Left ventricle myocardium inferior (tissue), 1 donor: ENCODE measurements at places on chromosomes 16 and 17. TPM values are rescaled to one million over a fixed set of nuclear protein-coding genes. Genes with fewer than 3 reads are reported as not detected.

The CDH16 gene
- total RNA-seq = not detected

The SLFN12 gene
- total RNA-seq = 3.7 TPM

DNA sequence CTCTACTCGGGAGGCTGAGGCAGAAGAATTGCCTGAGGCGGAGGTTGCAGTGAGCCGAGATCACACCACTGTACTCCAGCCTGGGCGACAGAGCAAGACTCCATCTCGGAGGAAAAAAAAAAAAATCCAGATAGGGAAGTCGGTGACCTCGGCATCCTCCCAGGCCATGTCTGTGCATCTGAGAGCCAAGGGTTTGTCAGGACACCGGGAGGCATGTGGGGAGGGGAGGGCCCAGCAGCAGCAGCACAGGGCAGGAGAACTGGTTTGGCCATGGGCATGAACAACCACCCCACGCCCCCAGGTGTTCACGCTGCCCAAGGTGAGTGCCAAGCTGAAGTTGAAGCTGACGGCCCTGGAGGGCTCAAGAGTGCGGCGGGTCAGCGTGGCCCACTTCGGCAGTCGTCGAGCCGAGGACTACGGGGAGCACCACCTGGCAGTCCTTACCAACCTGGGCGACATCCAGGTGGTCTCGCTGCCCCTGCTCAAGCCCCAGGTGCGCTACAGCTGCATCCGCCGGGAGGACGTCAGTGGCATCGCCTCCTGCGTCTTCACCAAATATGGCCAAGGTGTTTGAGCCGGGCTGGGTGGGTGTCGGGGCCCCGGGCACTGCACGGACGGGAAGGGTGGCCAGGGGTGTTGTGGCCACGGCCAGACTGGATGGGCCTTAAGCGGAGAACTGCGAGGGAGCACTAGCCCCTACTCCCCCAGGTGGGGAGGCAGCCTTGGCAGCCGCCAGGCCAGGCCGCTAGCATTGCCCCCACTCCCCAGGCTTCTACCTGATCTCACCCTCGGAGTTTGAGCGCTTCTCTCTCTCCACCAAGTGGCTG is 14.7 kb upstream of the MYO15B start:
- H3K27ac ChIP-seq = no peak overlapping the region
- H3K36me3 ChIP-seq = no peaks in the 10 kb centered on the region
- H3K4me3 ChIP-seq = no peak overlapping the region
- DNase-seq = no peak

The CPHXL2 gene
- not detected for total RNA-seq

DNA sequence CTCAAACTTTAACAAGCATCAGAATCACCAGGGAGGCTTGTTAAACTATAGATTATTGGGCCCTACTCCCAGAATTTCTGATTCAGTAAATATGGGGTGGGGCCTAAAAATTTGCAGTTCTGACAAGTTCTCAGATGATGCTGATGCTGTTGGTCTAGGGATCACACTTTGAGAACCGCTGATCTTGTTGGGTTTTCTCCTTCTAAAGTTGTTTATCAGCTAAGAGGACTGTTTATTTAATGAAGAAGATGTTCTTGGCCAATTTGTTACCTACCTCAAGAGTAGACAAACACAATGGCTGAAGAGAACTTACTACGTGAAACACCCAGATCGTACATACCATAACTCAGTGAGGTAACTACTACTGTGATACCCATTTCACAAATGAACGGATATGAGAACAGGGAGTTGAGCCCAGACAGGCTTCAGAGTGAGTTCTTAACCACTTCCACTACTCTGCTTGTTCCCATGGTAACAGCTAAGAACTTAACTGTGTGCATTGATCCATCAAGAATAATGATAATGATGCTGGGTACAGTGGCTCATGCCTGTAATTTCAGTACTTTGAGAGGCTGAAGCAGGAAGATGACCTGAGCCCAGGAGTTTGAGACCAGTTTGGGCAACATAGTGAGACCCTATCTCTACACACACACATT is 85.3 kb upstream of the NSRP1 start:
- no peak overlapping the region for H3K4me3 ChIP-seq
- no peaks in the 10 kb centered on the region for H3K4me1 ChIP-seq
- no peak for DNase-seq
- H3K27ac ChIP-seq = no peak overlapping the region

- H3K36me3 ChIP-seq = peaks cover 16% of the 10 kb centered on the region
- H3K4me3 ChIP-seq = no peak overlapping the region
- peaks cover 43% of the 10 kb centered on the region for H3K4me1 ChIP-seq
These were observed 93.3 kb downstream of the SOCS1 start for GRCh38 chr16:11162586-11163268.

DNA sequence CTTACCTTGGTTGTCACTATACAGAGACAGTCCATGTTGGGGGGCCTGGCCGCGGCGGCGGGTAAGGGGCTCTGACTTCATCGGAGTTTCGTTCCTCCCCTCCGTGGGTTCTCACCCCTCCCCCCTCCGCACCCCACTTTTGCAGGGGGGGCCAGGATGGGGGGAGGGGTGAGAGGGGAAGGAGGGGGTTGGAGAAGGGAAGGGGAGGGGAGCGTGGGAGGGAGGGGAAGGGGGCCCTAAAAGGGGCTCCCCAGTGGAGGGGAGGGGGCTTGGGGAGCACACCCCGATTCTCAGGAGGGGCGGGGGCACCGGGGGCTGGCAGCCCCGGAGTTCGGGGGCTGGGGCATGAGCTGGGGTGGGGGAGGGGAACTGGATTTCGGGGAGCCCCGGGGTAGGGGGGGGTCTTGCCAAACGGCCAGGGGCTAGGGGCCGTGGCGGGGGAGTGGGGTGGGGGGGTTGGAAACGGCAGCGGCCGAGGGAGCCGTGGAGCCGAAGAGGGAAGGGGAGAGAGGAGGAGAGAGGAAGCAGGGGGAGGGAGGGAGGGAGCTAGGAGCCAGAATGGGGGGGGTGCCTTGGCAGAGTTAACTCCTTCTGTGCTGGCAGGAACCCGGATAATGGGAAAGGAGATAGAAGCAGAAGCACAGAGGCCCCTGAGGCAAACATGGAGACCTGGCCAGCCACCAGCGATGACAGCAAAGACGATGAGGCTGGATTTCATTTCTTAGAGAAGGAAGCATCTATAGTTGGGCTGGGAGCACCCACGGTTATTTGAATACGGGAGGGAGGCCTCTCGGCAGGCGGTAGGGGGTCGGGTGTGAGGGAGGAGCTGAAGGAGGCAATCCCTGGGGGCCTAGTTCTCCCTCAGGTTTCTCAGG is 2.3 kb downstream of the DLG4 start:
- H3K36me3 ChIP-seq = peaks cover 18% of the 10 kb centered on the region
- H3K27me3 ChIP-seq = no peaks in the 10 kb centered on the region
- peak overlapping the region; percentile 98 for H3K27ac ChIP-seq
- peak overlapping the region; percentile 81 for H3K4me3 ChIP-seq
- DNase-seq = peak; percentile 60
- H3K4me1 ChIP-seq = peaks cover 85% of the 10 kb centered on the region

GRCh38 chr17:164303-165235 is 16.9 kb downstream of the DOC2B start:
- H3K27ac ChIP-seq = no peak overlapping the region
- H3K27me3 ChIP-seq = no peaks in the 10 kb centered on the region
- DNase-seq = peak; percentile 37
- no peaks in the 10 kb centered on the region for H3K36me3 ChIP-seq

GRCh38 chr17:28533091-28533807 is 19.2 kb downstream of the UNC119 start:
- H3K4me1 ChIP-seq = no peaks in the 10 kb centered on the region
- peaks cover 26% of the 10 kb centered on the region for H3K27me3 ChIP-seq
- no peaks in the 10 kb centered on the region for H3K36me3 ChIP-seq
- DNase-seq = no peak
- H3K27ac ChIP-seq = no peak overlapping the region
- H3K4me3 ChIP-seq = no peak overlapping the region

The PIPOX gene
- 0.60 TPM for total RNA-seq

DNA sequence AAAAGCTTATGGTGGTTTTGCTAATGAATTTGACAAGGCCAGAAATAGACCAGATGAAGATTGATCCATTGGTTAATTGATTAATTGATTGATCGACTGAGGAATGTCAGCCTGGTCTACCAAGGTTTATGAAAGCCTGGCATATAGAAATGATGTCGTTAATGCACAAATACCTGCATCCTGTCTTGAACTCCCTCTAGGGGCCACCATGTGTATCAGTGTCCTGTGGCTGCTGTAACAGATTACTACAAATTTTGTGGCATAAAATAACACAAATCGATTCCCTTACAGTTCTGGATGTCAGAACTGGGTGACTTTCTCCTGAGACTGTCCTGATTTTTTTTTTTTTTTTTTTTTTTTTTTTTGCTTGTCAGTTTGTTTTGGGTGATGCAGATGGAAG is 553.2 kb downstream of the MAF start:
- H3K4me3 ChIP-seq = no peak overlapping the region
- no peaks in the 10 kb centered on the region for H3K36me3 ChIP-seq
- H3K4me1 ChIP-seq = no peaks in the 10 kb centered on the region
- no peaks in the 10 kb centered on the region for H3K27me3 ChIP-seq
- H3K27ac ChIP-seq = no peak overlapping the region

GRCh38 chr16:87119748-87120147 is 197.4 kb downstream of the C16orf95 start:
- H3K27me3 ChIP-seq = peaks cover 76% of the 10 kb centered on the region
- H3K27ac ChIP-seq = no peak overlapping the region
- H3K4me3 ChIP-seq = no peak overlapping the region
- no peaks in the 10 kb centered on the region for H3K4me1 ChIP-seq

The KRTAP4-3 gene
- not detected for total RNA-seq

- H3K27ac ChIP-seq = no peak overlapping the region
- H3K36me3 ChIP-seq = no peaks in the 10 kb centered on the region
- peaks cover 4% of the 10 kb centered on the region for H3K27me3 ChIP-seq
- H3K4me1 ChIP-seq = peaks cover 5% of the 10 kb centered on the region
- DNase-seq = no peak
These were observed 18.7 kb downstream of the RCVRN start for GRCh38 chr17:9886141-9886930.

- peaks cover 43% of the 10 kb centered on the region for H3K4me1 ChIP-seq
- H3K27me3 ChIP-seq = peaks cover 35% of the 10 kb centered on the region
- H3K27ac ChIP-seq = peak overlapping the region; percentile 69
- H3K36me3 ChIP-seq = no peaks in the 10 kb centered on the region
These were observed 8.3 kb downstream of the HS3ST3B1 start for GRCh38 chr17:14308965-14309879.
